Suppressor macrophage treated with lipopolysaccharide for 4 hours (primary cell): ENCODE measurements at places on chromosomes 3 and 15.

DNA sequence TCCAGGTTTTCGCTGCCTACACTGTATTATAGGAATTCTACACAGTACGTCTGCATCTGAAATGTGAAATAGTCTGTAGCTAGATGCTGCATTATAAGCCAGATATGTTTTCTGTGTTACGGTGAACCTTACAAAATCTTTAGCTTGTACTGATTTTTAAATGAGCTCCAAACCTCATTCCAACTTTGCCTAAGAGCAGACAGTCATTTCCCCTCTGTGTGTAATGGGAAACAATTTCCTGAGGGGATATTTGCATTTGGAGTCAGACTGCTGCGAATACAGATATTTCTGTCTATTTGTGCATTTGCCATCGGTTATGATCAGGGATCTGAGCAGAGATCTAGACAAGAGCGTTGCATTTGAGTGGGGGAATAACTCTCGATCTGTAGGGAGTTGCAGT is 37.5 kb downstream of the ARNT2 start:
- DNase-seq: no peak

GRCh38 chr3:193865339-193865738 is 270.6 kb upstream of the HES1 start:
- peak; percentile 35 for DNase-seq

DNA sequence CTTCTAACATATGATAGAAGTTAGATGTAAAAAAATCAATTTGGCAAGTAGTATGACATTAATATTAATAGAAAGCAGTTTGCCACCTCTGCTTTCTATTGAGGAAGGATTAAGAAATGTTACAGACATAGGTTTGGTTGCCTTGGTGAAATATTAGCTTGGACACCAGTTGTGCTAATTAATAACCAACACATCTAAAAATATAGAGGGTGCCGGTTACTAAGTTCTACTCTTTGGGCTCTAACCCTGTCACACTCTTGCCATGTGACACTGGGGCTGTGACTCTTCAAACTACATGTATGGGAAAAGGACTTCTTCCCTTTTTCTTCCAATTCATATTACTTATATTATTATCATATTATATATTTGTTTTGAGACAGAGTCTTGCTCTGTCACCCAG is 64.4 kb downstream of the TRIM71 start:
- DNase-seq: peak; percentile 28

- no peak for DNase-seq
Measured at GRCh38 chr3:156417559-156418132, 137.3 kb downstream of the SSR3 start.

- DNase-seq: no peak
Measured at GRCh38 chr3:99656624-99657023, 18.2 kb downstream of the COL8A1 start.

DNA sequence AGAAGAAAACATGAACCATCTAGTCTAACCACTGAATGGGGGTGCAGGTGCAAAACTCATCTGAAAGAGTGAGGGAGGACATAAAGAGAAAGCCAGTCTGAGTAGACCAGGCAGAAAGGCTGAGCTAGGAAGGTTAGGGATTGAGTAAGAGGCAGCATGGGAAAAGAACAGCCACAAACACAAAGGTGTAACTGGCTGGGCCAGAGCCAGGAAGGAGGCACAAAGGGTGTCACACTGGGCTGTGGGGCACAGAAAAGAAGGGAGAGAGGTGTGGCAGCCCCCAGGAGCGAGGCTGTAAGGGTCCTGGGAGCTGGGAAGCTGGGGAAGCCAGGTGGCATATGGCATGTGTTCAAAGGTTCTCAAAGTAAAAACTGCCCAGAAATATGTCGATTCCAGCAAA is 18.7 kb downstream of the IGSF11 start:
- no peak for DNase-seq

DNA sequence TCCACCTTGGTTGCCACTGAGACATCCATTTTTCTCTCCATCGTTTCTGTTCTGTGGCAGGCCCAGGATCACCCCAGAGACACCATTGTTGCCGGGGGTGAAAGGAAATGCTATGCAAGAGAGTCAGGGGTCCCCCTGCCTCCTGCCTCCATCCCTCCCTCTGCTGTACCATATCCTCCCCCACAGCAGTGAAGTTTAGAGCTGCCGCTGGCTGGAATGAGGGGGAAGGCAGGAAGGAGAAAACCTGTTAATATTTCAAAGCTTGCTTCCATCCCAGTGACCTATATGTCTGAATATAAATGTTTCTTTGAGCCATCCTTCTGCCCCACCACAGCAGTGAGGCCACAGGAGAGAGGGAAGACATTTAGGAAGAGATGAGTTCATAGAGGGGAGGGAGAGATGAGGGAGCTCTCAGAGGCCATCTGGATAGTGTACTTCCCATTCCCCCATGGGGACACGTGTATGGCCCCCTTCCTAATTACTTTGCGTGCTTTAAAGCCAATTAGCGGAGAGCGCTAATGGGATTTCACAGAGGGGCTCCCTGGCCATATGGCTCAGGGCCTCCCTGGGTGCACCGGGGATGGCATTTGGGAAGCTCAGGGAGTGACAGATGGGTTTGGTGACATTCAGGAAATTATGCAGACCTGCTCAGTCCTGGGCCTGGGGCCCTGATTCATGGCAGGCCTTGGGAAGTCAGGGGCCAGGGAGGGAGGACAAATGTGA is 40.4 kb upstream of the CHRNB4 start:
- no peak for DNase-seq

DNA sequence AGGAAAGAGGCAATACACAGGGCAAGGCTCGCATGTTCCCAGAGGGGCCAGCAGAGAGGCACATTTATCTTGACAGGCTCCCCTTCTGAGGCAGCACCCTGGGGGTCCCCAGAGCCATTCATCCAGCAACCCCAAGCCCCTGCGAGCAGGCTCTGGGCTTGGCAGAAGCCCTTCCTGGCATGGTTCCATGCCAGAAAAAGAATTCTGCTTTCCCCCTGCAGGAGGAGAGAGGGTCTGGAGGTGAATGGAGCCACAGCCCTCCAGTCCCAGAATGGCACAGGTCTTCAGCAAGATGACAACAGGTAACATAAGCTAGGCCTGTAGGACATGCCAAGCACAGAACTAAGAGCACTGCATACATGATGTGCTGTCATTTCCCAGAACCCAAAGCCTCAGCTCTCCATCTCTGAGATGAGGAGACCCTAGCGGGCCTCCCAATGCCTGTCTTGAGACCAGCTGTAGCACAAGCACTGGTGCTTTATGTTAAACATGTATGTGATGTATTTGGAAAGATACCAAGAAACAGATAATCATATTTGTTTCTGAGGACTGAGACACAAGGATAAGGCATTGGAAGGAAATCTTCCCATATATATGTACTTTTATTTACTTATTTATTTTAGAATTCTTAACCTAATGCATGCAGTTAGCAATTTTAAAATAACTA is 121.6 kb downstream of the ALDH1A2 start:
- DNase-seq: no peak

- DNase-seq: peak; percentile 85
Measured at GRCh38 chr3:4751502-4752101, 227.6 kb upstream of the BHLHE40 start.

GRCh38 chr3:75180235-75180944 is 483.7 kb upstream of the FRG2C start:
- no peak for DNase-seq

DNA sequence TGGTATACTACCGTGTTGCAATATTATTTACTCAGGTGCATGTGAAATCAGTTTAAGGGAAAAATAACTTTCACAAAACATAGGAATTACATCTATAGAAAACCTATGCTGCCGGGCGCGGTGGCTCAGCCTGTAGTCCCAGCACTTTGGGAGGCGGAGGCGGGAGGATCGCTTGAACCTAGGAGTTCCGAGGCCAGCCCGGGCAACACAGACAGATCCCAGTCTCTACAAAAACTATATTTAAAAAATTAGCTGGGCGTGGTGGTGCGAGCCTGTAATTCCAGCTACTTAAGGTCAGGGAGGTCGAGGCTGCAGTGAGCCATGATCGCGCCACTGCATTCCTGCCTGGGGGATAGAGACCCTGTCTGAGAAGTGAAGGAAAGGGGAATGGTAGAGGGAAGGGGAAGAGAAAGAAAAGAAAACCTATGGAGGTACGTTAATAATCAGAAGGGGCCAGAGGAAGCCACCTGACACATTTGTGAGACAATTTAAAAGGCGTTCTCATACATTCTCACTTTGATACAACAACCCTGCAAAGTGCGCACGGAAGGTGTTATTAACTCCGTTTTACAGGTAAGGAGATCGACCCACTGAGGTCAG is 456 bp upstream of the TMEM62 start:
- DNase-seq: no peak

GRCh38 chr3:13110678-13111116 is 37.5 kb upstream of the IQSEC1 start:
- DNase-seq: no peak

- DNase-seq: no peak
Measured at GRCh38 chr3:164683489-164683888, 394.8 kb downstream of the SI start.

GRCh38 chr15:79030470-79030869 is 60.1 kb downstream of the RASGRF1 start:
- no peak for DNase-seq

DNA sequence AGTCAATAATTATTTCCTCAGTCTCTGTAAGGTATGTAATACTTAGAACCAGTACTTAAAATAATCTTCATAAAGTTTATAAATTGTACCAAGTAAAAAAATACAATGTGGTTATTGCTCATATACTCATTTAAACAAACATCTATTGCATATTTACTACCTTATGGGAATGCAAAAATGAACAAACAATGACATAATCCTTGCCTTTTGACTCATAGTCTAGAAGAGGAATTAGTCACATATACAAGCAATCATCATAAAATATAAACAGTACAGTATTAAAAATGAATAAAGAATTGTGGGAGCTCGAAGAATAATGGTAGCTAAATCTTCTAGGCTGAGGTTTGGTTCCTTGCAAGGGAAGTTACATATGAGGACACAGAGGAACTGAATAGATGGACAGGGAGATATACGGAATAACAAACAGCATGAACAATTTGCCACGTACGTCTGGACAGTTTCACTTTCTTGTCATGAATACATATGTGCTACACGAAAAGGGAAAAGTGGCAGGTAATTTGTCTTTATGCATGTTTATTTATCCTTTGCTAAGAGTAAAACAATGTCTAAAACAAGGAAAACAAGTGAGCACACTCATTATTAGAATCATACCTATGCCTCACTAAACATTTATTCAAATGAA is 17.2 kb downstream of the IMPG2 start:
- DNase-seq: peak; percentile 11

DNA sequence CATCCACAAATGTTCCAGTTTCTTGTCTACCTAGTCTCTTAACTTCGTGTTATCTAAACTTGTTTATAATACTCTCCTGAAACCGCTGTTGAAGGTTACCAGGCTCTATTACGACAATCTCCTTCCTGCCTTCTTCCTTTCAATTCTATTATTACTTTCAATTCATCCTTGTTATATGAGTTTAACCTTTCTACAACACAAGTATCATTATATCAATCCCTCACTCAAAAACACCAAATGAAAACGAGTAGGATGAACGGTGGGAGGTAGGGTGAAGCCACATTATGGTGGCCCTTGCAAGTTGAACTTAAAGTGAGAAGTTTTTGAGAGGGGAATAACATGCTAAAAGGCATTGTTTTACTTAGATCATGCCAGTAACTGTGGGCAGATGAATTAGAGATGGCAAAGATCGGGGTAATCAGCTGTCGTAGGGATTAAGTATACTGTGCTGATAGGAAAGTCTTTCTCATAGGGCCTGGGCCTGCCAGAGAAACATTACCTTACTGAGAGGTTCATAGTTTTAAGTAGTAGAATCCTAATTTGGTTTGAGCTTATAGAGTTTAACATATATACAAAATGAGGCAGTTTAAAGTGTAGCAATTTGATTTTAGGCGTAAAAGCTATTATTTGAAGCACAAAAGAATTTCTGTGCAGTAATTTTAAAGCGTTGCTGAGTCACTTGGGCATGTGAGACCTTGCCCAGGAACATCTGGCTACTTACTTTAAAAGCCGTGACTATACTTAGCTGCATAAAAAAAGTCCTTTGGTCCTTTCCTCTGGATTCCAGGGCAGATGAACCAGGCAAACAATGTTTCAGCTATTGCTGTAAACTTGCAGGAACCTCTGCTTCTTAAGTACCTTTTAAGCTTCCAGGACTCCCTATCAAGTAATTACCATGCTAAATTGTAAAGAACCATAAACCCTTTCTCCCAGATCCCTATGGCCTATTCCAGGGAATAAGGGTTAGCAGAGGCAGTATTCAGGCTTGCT is 3.3 kb upstream of the CEP97 start:
- DNase-seq: no peak

DNA sequence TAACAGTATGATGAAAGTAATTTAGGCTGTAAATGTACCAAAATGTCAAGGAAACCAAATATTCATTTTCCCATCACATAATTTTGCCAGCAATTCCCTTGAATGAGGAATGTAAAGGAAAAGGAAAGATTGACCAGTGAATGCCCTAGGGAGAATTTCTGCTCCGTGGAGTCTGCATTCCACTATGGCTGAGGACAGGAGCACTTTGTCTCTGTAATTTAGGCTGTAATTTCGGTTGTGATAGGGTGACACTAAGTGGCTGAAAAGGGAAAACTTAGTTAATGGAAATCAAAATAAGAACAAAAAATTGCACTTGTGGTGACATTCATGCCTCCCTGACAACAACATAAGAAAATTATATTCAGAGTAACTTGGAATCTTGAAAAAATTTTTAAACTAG is 8.3 kb upstream of the TMEM207 start:
- no peak for DNase-seq

DNA sequence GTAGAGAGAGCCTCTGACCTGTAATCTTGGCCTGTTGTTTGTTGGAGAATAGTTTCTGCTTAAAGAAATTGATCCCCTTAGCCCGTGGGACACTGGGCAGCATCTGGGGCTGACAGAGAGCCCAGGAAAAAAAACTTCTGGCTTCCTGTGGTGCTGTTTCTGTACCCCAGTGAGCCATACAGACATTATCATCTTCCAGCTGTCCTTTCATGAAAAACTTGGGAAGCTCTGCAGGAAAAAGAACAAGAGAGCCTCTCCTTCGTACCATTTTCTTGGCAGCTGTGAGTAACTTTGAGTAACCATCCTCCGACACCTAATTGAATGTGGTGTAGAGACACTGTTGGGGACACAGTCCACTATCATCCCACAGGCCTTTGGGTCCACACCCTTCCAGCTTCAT is 333.0 kb downstream of the SHQ1 start:
- DNase-seq: no peak

DNA sequence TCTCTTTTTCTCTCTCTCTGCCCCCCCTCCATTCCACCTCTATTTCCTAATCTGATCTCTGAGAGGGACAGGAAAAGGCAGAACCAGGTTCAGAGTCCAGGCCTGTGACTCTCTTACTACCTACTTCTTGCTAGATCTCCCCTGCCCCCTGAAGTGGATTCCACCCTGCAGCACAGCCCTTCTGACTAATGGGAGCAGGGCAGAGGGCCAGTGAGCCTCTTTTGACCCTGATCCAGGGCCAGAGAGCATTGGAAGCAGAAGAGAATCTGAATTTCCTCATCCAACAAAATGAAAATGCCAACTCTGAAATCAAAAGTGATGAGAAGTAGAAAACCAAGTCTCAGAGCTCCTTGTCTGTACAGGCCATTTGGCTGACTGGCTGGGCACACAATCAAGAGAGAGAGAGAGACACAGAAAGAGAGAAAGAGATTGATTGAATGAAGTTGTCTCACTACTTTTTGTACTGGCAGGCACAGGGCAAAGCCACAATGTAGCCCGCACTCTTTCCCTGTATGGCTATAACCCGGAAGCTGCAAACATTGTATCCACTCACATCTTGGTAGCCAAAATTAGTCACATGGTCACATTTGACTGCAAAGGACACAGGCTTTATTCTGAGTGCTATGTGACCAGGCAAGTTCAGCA is 31.6 kb upstream of the GLCE start:
- DNase-seq: peak; percentile 47
